ENCODE measurements at places on chromosomes 3 and 15.

DNA sequence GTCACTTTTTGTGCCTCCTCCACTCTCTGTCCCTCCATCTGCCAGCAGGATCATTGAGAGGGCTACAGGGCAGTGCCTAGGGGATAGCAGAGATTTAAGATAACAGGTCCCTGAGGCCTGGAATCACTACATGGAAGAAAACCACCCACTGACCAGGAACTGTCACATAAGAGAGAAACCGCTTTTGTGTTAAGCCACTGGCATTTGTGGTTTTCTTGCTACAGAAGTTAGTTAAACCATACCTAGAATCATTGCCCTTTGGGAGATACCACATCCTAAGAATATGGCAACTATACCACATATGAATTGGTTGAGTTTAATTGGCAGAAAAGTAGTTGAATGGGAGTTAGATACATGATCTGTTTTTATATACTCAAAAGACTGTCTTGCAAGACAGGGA, 112.8 kb upstream of the LPP start:
- DNase-seq = no peak

DNA sequence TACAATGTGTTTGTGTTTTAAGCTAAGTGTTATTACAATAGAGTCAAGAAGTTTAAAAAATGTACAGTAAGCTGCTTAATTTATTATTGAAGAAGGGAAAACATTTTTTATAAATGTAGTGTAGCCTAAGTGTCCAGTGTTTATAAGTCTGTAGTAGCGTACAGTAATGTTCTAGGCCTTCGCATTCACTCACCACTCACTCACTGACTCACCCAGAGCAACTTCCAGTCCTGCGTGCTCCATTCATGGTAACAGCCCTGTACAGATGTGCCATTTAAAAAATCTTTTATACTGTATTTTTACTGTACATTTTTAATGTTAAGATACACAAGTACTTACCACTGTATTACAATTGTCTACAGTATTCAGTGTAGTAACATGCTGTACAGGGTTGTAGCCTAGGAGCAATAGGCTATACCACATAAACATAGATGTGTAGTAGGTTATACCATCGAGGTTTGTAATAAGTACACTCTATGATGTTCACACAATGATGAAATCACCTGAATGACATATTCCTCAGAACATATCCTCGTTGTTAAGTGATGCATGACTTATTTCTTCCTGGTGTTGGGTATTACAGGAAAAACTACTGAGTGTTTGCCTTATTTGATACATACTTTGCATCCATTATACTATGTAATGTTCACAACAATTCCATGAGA, 156.6 kb upstream of the NUDT16 start:
- no peak for DNase-seq

DNA sequence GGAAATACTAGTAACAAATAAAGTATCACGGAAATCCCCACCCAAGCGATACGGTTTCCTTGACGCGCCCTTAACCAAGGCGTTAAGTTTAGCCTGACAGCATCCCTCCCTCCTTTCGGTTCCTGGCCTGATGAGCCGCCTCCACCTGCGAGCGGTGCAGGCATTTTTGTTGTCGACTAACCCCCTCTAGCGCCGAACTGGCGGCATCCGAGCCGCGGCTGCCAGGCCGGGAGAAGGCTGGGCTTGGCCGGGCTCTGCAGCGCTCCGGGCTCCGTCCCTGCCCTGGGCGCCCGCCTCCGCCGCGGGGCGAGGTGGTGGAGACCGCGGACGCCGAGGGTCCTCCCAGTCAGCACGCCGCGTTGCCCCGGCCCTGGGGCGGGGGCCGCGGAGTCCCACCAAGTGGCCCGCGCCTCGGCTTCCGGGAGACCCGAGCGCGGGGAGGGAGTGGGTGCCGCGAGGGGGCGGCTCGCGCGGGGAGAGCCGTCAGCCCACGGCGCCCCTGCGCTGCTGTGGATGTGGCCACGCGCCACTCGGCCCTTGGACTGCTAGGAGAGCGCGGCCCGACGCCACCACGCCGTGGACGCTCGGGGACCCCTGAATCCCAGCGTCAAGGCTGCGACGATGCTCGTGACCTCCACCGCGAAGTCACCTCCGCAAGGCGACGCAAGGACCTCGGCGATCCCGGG, 1.1 kb upstream of the EPHA6 start:
- DNase-seq = peak; percentile 73

DNA sequence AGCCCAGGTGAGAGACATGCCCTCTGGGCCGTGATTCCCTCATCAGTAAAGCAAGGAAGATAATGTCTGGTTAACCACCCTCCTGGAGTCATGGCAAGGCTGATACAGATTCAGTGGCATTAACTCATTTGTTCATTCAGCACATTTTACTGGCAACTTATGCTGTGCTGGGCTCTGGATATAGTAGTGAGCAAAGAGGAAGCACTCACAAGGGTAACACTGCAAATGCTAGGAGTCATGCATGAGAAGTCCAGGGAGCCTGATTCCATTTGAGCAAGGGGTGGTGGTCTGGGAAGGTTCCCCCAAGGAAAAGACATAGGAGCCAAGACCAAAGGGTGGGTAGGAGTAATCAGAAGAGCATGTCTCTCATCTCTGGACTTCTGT, 50.2 kb downstream of the SMAD3 start:
- no peak for DNase-seq

DNA sequence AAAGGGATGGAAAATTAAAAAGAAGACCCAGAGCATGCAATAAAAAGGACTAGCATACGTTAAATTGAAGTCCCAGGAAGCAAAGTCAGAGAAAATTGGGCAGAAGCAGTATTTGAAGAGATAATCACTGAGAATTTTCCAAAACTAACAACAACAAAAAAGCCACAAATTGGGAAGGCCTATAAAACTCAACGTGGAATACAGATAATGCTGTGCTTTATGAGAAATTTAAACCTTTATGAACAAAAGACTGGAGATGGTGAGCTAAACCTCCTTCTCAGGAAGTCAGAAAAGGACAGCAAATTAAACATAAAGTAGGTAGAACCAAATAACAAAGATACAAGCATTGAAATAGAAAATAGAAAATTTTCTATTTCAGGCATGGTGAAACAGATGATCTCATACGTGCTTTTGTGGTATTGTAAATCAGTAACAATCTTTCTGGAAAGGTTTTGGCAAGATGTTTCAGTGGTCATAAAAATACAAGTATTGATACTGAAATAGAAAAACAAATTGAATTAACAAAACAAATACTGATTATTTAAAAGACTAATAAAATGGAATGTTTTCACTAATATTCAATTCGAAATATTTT, 55.6 kb downstream of the LYSMD4 start:
- no peak for DNase-seq

- peak; percentile 62 for DNase-seq
Observed at GRCh38 chr15:44882499-44882968, 74.0 kb upstream of the TERB2 start.

GRCh38 chr15:92361321-92362000, 32.2 kb upstream of the ST8SIA2 start:
- no peak for DNase-seq

GRCh38 chr3:43379343-43379742, 93.0 kb downstream of the SNRK start:
- DNase-seq = no peak

- DNase-seq = no peak
Observed at GRCh38 chr15:50077176-50077575, 41.9 kb downstream of the ATP8B4 start.

DNA sequence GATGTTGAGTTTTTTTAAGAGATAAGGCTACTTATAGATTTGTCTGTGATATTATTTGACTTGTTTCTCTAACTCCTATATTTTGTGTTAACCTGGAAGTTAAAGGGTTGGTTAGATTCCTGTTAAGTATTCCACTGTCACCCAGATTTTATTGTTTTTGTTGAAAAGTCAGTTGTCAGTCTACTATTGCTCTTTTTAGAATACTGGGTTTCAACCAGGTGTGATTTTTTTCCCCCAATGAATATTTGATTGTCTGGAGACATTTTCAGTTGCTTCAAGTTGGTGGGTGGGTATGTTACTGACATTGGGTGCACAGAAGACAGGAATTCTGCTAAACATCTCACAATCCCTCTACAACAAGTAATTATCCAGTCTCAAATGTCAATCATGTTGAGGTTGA, 43.8 kb upstream of the GPR149 start:
- DNase-seq = no peak
